Progenitor cell of endocrine pancreas (in vitro differentiated cells): ENCODE measurements at places on chromosomes 16 and 17. TPM values are rescaled to one million over a fixed set of nuclear protein-coding genes. Genes with fewer than 3 reads are reported as not detected.

TRPV2 gene
- total RNA-seq = 1.3 and 2.1 TPM in 2 replicates

ITGAD gene
- total RNA-seq = not detected in 2 replicates

HLF gene
- total RNA-seq = 0.41 and 0.62 TPM in 2 replicates

SLC6A2 gene
- not detected in 2 replicates for total RNA-seq

CCL14 gene
- total RNA-seq = not detected in 2 replicates

CTRB2 gene
- total RNA-seq = 1.1 TPM in 1 of 2 replicates, not detected in the other

TAOK1 gene
- total RNA-seq = 89.1 and 90.3 TPM in 2 replicates

METTL22 gene
- 55.4 and 56.5 TPM in 2 replicates for total RNA-seq

FLOT2 gene
- 125 and 131 TPM in 2 replicates for total RNA-seq

CES1 gene
- not detected in 2 replicates for total RNA-seq

THRA gene
- total RNA-seq = 21.3 and 25.0 TPM in 2 replicates

ATP6V0A1 gene
- 86.3 and 90.5 TPM in 2 replicates for total RNA-seq

RPL23 gene
- 1,623 and 1,642 TPM in 2 replicates for total RNA-seq

TNFRSF17 gene
- total RNA-seq = not detected in 2 replicates

SLC22A31 gene
- total RNA-seq = 6.9 and 10.3 TPM in 2 replicates

PLA2G10 gene
- 1.4 and 2.2 TPM in 2 replicates for total RNA-seq

GPRC5C gene
- total RNA-seq = 182 and 207 TPM in 2 replicates

GPR139 gene
- not detected in 2 replicates for total RNA-seq

KRT15 gene
- total RNA-seq = 2.9 TPM in 2 replicates

SLC52A1 gene
- total RNA-seq = not detected in 2 replicates

ZNF750 gene
- 0.07 and 0.11 TPM in 2 replicates for total RNA-seq

RNF40 gene
- total RNA-seq = 137 and 155 TPM in 2 replicates

GAS2L2 gene
- 0.10 and 0.11 TPM in 2 replicates for total RNA-seq

SKA2 gene
- total RNA-seq = 54.4 and 61.6 TPM in 2 replicates

SCARF1 gene
- 0.43 and 0.69 TPM in 2 replicates for total RNA-seq

ANKRD40CL gene
- total RNA-seq = not detected in 2 replicates

EVI2B gene
- total RNA-seq = not detected in 2 replicates

CCDC40 gene
- total RNA-seq = 26.9 and 28.0 TPM in 2 replicates

HOXB1 gene
- 0.96 and 2.2 TPM in 2 replicates for total RNA-seq
